CD4-positive, alpha-beta T cell treated with Interleukin-15 for 4 hours (primary cell): ENCODE measurements at places on chromosomes 5 and 9.

DNA sequence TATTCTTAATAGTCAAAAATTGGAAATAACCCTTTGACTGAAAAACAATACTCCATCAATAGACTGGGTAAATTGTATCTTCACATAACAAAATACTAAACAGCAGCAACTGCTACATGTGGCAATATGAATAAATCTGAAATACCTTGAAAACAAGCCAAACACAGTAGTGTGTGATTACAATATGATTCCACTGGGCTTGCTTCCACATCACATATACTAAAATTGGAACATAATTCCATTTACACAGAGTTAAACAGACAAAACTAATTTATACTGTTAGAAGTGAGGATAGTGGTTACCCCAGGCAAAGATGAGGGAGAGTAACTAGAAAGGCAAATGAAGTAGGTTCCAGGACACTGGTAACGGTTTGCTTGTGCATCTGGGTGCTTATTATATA is 20.4 kb downstream of the FNIP1 start:
- no peak for DNase-seq

DNA sequence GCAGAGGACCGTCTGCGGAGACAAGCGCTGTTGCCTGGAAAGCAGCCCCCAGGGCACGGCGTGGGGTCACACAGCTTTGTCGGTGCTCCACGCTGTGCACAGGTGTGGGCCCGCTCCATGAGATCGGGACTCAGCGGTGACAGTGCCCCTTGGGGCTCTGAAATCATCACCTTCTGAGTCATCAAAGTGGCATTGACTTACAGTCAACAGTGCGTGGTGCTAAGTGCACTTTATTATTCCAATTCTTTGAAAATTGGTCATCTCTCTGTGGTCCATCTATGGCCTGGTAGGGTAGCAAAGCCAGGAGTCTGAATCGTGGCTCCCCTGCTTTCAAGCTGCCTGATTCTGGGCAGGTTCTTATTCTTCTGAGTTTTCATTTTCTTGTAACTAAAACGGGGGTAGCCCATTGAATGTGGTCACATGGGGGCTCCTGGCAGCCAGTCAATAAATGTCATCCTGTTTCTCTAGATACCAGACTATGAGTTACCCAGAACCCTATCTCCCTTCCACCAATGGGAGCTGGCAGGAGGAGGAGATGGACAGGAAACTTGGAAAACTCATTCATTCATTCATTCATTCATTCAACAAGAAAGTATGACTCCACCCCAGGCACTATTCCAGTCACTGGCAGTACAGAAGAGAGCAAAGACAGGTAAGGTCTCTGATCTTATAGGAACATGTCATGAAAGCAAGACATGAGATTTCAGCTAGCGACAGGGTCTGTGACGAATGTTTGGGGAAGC is 20.3 kb upstream of the UNC5A start:
- DNase-seq, result no peak

- DNase-seq, result no peak
Measured at GRCh38 chr9:88658311-88658822, 123.4 kb downstream of the NXNL2 start.

DNA sequence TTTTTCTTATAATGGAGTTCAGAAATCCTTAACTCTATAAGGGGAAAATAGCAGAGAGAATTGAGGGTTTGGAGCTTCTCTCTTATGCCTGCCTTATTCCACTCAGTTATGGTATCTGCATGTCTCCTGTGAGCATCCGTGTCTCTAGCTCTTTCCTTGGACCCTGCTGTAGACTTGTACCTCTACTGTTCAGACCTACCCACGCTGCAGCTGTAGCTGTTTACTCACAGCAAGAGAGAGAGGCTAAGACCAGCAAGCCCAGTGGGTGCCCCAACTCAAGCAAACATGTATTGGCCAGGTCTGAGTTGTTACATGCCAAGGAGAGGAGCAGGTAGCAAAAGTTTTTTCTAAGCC is 7.1 kb upstream of the PCSK1 start:
- no peak for DNase-seq

DNA sequence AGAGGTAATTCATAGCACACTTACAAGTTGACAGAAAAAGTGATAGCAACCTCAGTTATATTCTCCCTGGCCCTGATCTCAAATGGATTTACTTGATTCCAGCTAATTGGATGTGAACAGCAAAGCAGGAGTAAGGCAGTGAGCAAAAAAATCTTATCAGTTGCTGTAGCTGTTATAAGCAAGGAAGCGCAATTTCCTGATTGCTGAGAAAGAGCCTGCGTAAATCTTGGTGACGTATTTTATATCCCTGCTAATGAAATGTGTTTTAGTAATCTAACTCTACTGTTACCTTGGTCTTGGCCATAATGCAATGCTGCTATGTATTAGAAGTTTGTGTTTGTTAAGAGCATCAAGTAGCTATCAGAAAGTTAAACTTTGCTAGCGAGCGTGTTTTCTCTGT is 661.2 kb upstream of the SEMA6A start:
- no peak for DNase-seq

GRCh38 chr9:129336601-129337331 is 158.7 kb upstream of the IER5L start:
- peak; percentile 16 for DNase-seq

DNA sequence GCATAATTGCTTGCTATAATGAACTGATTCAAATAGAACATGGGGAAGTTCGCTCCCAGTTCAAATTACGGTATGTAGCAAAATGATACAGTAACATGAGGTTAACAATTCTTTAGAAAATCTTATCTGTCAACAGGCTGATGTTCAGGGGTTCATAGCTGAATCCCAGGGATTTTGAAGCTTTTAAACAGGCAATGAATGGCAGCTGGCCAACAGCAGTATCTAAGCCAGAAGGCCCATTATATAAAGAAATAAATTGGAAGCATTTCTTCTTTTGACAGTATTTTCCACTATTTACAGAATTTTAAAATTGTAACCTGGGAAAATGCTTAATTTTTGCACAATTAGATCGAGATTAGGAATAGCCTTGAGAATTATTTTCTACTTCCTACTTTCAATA is 126.8 kb downstream of the PDE8B start:
- no peak for DNase-seq

GRCh38 chr5:77182367-77182766 is 28.1 kb upstream of the PDE8B start:
- no peak for DNase-seq

GRCh38 chr5:14767735-14768507 is 103.4 kb downstream of the OTULIN start:
- DNase-seq, result peak; percentile 25

- no peak for DNase-seq
Measured at GRCh38 chr9:91746904-91747303, 203.1 kb downstream of the ROR2 start.
